ENCODE measurements at places on chromosomes 1 and 21.

- DNase-seq = no peak
These were observed 8.7 kb downstream of the IER5 start for GRCh38 chr1:181097242-181097641.

DNA sequence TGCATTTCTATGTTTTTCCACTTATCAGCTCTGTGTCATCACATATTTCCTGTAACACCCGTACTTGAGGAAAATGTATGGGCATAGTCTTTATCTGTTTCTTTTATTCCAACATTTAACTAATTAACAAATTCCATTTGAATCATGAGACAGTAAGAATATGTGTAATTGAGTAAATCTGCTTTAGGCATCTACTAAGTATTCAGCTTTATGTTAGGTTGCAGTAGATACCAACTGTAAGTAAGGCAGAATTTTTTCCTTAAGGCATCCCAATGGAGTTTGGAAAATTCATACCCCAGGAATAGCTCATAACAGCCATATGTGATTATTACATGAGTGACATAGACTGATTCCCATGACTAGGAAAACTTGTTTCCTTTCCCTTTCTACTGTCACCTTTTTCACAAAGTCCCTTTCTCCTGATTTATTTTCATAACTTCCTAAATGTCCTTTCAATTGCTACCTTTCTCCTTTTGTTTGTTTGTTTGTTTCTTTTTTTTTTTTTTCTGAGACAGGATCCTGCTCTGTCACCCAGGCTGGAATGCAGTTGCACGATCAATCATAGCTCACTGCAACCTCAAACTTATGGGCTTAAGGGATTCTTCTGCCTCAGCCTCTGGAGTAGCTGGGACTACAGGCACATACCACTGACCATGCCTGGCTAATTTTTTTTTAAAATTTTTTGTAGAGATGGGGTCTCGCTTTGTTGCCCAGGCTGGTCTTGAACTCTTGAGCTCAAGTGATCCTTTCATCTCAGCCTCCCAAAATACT, 59.8 kb upstream of the CACYBP start:
- DNase-seq = no peak

- DNase-seq = peak; percentile 58
These were observed 425.5 kb downstream of the KCTD3 start for GRCh38 chr1:215992620-215993019.

- DNase-seq = no peak
These were observed 12.2 kb downstream of the HDAC1 start for GRCh38 chr1:32303997-32304622.

DNA sequence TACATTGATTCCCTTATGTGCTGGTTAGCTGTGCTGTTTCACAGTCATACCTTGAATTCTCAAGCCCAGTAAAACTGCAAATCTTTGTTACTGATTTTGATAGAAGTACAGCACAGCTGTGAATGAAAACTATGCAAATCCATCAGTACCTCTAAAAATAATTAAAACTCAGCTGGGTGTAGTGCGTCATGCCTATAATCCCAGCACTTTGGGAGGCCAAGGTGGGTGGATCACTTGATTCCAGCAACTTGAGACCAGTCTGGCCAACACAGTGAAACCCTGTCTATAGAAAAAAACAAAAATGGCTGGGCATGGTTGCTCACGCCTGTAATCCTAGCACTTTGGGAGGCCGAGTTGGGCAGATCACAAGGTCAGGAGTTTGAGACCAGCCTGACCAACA, 61.2 kb downstream of the NUP210L start:
- DNase-seq = no peak

DNA sequence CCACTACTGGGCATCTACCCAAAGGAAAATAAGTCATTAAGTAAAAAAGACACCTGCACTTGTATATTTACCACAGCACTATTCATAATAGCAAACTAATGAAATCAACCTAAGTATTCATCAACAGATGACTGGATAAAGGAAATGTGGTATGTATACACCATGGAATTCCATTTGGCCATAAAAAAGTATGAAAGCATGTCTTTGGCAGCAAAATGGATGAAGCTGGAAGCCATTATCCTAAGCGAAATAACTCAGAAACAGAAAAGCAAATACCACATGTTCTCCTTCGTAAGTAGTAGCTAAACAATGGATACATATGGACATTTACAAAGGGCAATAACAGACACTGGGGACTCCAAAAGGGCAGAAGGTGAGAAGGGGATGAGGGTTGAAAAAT, 485.7 kb upstream of the BRINP3 start:
- DNase-seq = no peak

DNA sequence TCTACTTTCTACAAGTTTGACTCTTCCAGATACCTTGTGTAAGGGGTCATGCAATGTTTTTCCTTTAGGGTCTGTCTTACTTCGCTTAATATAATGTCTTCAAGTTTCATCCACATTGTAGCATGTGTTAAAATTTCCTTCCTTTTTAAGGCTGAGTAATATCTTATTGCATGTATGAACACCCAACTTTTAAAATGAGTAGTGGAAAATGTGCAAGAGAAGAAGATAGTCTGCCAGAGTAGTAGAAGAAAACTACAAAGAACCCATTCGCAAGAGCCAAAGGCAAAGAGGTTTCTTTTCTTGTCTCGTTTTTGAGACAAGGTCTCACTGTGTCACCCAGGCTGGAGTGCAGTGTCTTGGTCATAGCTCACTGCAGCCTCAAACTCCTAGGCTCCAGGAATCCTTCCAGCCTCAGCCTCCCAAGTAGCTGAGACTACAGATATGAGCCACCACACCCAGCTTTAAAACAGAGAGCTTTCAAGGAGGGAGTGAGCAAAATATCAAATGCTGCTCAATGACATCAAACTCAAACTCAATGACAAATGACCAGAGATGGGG, 9.4 kb downstream of the IL23R start:
- no peak for DNase-seq

DNA sequence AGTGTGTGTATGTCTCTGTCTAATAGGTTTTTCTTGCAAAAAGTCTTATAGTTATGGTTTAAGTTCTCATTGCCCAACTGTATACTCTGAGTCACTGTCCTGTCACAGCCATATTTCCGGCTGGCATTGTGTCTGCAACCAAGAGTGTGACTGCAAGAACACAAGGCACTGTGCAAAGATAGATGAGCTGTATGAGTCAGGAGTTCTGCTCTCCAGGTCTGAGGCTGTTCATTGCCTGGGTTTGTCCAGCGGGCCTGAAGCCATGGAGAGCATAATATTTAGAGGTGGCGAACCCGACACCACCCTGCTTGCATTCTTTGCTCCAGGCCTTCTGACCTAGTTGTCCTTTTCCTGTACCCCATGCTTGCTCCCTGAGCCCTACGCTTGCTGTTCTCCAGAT, 50.9 kb upstream of the CNIH3 start:
- peak; percentile 49 for DNase-seq

DNA sequence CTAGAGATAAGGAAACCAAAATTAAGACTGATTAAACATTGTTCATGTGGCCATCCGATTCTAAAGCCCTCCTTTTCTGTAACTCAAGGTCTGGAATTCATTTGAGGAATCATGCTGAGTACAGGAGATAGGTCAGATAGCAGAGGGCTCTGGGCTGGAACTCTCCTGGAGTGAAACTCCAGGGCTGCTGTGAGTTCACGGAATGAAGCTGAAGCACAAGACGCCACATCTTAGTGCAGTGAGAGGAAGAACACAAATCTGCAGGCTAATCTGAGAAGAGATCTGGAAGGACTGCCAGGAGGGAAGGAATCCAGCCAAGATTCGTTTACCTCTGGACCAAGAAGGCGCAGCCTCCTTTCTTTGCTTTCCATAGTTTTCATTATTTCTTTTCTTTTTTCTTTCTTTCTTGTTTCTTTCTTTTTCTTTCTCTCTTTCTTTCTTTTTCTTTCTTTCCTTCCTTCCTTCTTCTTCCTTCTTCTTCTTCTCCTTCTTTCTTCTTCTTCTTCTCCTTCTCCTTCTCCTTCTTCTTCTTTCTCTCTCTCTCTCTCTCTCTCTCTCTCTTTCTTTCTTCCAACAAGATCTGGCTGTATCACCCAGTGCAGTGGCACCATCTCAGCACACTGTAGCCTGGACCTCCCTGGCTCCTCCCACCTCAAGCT, 74.8 kb upstream of the ATP1B1 start:
- no peak for DNase-seq

DNA sequence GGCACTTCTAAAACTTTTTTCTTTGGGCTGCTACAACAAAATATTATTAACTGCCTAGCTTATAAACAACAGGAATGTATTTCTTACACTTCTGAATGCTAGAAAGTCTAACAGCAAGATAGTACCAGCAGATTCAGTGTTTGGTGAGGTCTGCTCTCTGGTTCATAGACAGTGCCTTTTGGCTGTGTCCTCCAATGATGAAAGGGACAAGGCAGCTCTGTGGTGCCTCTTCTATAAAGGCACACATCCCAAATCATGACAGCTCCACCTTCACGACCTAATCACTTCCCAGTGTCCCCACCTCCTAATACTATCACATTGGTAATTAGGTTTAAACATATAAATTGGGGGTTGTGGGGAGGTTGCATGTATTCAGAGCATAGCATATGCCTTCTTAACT, 9.5 kb downstream of the CFH start:
- no peak for DNase-seq

GRCh38 chr1:8448911-8449661, 131.2 kb downstream of the SLC45A1 start:
- DNase-seq = no peak

DNA sequence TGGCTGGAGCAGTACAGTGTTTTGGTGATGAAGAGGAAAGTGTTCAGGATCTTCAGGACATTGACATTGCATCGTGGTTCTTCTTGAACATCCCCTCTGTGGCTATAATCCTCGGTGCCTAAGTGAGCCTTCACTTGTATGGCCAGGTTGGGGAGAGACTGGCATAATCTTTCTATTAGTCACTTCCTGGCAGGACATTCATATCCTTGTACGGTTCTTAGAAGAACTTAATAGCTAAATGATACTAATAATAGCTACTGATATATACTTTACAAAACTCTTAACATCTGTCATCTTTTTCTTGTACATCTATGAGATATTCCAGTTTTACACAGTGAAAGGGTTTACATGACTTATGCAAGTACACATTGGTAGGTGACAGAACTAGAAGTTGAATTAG, 35.8 kb downstream of the CELF3 start:
- DNase-seq = peak; percentile 68

DNA sequence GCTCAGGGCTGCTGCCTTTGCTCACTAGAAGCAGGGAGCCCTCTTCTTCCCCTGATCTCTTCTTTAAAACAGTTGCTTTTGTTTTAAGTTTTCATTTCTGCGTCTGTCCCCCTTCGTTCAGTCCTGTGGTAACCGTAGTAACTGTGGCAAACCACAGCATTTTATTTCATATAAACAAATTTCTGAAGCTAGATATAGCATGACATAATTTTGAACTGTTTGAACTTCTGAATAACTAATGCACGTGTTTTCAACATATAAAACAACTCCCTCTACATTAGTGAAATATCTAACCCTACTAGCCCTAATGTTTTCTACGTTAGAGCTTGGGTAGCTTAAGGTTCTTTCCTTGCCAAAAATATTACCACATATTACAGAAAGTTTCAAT, 104.6 kb downstream of the DISP1 start:
- no peak for DNase-seq

GRCh38 chr1:206015071-206015470, 8.6 kb downstream of the CTSE start:
- no peak for DNase-seq

DNA sequence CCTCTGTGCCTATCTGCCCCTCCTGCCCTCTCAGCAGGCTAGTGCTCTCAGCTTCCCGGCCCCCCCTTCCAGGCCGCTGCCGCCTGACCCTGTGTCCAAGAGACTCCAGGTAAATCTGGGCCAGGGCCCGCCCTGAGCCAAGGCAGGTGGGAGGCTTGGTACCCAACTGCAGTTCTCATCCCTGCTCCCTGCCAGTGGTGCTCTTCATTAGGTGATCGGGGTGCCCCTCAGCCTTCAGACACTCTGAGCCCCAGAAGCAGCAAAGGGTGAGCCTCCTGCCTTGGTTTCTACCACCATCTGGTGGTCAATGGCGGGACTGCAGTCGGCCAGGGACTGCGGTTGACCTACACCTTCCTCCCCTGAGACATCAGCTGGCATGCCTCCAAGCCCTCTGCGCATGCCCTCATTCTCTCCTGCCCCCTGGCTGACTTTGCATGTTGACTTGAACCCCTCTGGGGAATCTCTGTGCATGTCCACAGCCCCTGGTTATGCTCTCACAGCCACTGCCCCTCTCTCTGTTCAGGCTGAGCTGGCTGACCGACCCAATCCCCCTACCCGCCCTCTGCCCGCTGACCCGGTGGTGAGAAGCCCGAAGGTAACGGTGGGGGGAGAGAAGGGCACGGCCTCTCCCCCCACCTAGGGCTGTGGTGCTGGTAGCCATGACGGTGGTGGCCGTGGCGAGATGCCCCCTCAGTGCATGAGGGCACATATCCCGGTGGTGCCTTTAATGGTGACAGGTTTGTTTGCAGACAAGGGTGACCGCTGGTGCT, 2.0 kb upstream of the EFNA4 start:
- peak; percentile 94 for DNase-seq

DNA sequence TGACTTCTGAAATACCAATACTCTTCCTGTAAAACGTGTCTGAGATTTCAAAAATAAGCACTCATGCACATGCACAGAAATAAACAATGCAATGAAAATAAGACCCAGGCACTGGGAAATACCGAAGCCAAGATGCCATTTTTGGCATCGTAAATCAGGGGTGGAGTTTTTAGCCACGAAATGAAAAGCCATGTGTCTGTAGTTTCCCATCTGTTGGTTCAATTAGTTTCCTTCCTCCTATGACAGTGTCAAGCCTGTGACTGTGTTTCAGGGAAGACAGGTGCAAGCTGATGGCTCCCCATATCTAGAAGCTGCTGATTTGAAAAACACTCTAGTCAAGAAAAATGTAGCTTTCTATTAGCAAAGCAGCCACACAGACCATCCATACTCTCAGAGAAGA, 480.4 kb upstream of the CAMK1G start:
- no peak for DNase-seq

GRCh38 chr1:54403808-54404261, 2.4 kb downstream of the SSBP3 start:
- no peak for DNase-seq

GRCh38 chr1:43366601-43367025, 1.2 kb downstream of the ELOVL1 start:
- DNase-seq = no peak

GRCh38 chr1:11960715-11961114, 19.5 kb upstream of the MFN2 start:
- DNase-seq = no peak

DNA sequence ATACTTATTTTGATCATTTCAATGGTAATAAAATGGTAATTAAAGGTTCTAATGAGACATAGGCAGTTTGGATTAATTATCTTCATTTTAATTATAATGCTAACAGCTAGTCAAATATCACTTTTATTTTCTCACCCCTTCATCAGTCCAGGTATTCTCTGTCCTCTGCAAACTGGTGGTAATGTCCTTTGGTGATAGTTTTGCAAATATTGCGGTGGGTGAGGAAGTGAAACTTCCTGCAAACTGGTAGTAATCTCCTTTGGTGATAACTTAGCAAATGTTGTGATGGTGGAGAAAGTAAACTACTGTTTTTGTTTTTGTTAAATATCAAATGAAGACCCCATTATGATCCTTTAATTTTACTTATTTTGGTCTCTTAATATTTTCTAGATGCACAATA, 209.0 kb downstream of the AMY1C start:
- no peak for DNase-seq

Measured in A673 (cell line).